ENCODE measurements at places on chromosomes 7 and 10.

DNA sequence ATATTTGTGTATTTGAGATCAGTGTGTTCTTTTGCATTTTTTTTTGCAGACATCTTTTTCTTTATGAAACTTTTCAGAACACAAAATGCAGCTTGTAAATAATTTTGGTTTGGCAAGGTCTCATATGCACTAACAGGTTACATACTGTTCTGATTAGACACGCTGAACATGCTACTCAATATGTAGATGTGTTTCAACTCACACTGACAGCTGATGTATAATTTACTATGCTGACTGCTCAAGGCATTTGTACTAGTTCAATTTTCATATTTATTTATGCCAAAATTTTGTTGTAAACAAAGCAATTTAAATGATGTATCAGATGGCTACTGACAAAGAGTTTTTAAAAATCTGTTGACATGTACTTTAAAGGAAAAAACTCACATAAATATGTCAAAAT, 123.8 kb downstream of the TFEC start:
- DNase-seq = no peak

- DNase-seq = no peak
Measured at GRCh38 chr10:78476844-78477243, 443.2 kb downstream of the RPS24 start.

DNA sequence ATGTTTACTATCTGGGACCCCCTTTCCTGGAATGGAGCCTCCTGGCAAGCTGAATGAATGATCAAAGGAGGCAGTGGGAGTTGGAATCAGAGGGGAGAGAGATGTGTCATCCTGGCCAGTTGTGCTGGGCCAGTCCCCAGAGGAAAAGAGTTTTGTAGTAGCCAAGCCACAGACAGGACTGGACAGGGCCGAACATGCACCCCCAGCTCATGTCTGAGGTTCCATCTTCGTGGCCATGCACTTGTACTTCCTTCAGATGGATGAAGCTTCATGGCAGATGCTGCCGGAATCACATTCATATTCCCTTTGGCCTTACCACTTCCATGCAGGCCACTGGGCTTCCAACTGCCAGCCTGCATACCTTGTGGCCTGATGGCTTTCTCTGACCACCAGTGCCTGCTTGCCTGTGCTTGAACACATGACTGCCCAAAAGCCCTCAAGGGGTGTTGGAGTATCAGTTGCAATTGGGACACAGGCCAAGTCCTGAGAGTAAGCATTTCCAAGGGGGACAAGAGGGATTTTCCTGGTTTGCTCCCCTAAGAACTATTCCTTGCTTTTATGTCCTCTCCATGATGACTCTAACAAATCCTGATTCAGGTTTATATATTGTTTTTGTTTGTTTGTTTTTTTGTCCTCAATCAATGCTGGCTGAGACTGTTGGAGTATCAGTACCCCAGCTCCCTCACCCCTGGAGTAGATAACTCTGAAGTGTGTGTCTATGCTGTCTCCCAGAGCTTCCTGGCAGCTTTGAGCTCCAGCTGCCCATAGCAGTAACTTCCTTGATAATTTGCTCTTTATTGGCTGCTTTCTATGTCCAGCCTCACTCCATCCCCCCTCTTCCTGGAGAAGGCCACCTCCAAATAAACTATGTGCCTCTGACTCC, 63.6 kb downstream of the TMEM130 start:
- no peak for DNase-seq

- no peak for DNase-seq
Measured at GRCh38 chr7:13821152-13821787, 168.2 kb downstream of the ETV1 start.

Data from stimulated activated CD4-positive, alpha-beta T cell treated with anti-CD3 and anti-CD28 coated beads, Interleukin-4, amount 100 ng/mL, for 4 hours (primary cell).